Activated CD8-positive, alpha-beta memory T cell treated with anti-CD3 and anti-CD28 coated beads, Interleukin-2, amount 50 U/mL, for 48 hours (primary cell): ENCODE measurements at places on chromosomes 1 and 21.

DNA sequence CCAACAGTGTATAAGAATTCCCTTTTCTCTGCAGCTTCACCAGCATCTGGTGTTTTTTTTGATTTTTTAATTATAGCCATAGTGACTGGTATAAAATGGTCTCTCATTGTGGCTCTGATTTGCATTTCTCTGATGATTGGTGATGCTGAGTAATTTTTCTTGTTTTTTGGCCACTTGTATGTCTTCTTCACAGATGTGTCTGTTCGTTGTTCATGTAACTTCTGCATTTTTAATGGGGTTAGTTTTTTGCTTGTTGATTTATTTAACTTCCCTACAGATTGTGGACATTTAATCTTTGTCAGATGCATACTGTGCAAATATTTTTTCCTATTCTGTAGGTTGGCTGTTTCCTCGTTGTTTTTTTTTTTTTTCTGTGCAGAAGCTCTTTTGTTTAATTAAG is 20.5 kb upstream of the OR2L5 start:
- no peak for DNase-seq

- DNase-seq: no peak
These were observed 114.5 kb downstream of the HIVEP3 start for GRCh38 chr1:41804176-41804575.

DNA sequence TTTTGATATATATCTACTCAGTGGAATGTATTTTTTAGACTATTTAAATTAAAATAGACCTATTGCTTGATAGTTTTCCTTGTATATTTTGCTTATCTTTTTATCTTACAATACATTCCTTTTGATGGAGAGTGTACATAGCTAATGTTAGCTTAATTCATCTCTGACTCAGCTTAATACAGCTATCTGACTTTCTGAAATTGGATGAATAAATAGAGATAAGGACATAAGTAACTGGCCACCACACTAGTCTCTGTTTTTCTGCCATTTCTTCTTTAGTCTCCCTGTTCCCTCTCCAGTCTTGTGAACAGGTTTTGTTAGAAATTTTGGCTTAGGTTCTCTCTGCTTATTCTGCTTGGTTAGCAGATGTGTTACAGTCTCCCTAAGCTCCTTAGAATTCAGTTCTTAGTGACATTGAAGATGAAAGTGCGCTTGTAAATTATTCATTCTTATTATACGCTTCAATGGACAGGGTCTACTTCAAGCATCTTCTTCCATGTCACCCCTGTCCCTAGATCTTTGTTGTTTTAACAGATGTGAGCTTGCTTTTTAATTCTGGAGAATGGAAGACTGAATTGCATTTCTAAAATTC is 59.6 kb downstream of the XPR1 start:
- DNase-seq: no peak

- DNase-seq: no peak
These were observed 99.3 kb upstream of the ESRRG start for GRCh38 chr1:216822480-216822879.

- DNase-seq: no peak
These were observed 91.9 kb upstream of the IGSF21 start for GRCh38 chr1:18015719-18016118.

DNA sequence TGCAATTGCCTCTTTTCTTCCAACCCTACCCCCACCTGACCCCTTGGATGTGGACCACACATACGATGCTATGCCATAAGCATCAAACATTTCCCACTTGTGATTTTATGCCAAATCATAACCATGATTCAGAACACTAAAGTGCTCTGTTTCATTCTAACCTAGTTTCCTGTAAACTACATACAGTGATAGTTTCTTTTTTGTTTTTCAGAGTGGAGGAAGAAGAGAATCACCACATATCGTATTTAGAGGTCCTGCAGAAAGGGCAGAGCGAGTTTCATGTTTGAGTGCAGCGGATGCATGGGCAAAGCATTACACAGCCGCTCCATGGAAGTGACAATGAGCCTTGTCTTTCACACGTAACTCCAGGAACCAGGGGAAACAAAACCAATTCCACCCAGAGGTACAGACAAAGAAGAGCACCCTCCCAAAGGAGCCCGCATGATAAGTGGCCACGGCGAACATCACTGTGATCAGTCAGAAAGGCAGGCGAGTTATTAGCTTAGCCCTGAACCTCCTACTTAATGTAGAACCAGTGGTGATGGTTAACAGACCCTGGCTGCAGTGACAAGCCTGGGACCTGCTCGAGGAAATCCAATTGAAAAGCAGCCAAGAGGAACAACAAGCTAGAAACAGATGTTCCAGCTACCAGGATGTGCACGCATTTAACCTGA is 64.0 kb upstream of the ZNF281 start:
- no peak for DNase-seq

DNA sequence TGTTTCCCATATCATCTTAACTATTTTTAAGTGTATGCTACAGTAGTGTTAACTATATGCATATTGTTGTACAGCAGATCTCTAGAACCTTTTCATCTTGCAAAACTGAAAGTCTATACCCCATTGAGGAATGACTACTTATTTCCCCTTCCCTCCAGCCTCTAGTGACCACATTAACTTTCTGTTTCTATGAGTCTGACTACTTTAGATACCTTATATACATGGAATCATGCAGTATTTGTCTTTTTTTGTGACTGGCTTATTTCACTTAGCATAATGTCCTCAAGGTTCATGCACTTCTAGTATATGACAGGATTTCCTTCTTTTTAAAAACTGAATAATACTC is 96.5 kb upstream of the BTG3 start:
- DNase-seq: no peak

DNA sequence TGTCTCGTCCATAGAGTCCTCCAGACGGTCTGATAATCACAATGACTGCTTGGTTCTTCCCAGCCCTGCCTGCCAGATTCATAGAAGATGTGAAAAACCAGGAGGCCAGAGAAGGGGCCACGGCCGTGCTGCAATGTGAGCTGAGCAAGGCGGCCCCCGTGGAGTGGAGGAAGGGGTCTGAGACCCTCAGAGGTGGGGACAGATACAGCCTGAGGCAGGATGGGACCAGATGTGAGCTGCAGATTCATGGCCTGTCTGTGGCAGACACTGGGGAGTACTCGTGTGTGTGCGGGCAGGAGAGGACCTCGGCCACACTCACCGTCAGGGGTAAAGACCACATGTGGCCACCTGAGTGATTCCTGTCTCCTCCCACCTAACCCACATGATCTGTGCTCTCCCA is 86.9 kb downstream of the OBSCN start:
- DNase-seq: no peak

- DNase-seq: no peak
These were observed 333.1 kb upstream of the CHRM3 start for GRCh38 chr1:239053279-239053678.

GRCh38 chr1:9577423-9577822 is 11.3 kb upstream of the TMEM201 start:
- DNase-seq: no peak

DNA sequence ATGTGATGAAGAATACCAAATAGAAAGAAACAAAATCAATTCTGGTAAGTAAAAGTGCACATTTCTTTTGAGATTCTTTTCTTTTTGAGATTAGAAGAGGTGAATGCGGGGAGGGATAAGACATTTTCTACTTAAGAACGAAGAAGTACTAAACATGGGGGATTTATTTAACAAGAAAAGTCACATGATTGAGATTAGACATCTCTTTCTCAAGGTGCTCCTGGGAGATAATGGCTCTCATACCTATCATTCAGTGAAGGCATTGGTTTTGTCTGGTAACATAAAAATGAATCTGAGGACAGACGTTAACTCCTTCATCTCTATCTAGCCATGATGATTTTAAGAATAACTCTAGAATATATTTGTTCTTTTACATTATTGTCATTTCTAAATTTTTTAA is 147.9 kb upstream of the SAMSN1 start:
- no peak for DNase-seq

GRCh38 chr1:41537788-41538351 is 53.4 kb upstream of the EDN2 start:
- DNase-seq: no peak
